ENCODE measurements at places on chromosomes 4 and X. TPM values are rescaled to one million over a fixed set of nuclear protein-coding genes. Genes with fewer than 3 reads are reported as not detected.

The TNIP3 gene
- total RNA-seq = 0.47 TPM

The TTC29 gene
- total RNA-seq = not detected

The HAND2 gene
- not detected for total RNA-seq

The OPRPN gene
- not detected for total RNA-seq

The FGFR3 gene
- not detected for total RNA-seq

The SEPTIN6 gene
- 163 TPM for total RNA-seq

The PCYT1B gene
- total RNA-seq = 0.07 TPM

The TMPRSS11F gene
- total RNA-seq = not detected

The SMARCA1 gene
- total RNA-seq = not detected

The RIPPLY1 gene
- not detected for total RNA-seq

The ATOH1 gene
- total RNA-seq = not detected

The MPP1 gene
- 9.0 TPM for total RNA-seq

The SAP30 gene
- total RNA-seq = 4.0 TPM

All from T-helper 17 cell (primary cell).